ENCODE measurements at places on chromosomes 4 and X. TPM values are rescaled to one million over a fixed set of nuclear protein-coding genes. Genes with fewer than 3 reads are reported as not detected.

DNA sequence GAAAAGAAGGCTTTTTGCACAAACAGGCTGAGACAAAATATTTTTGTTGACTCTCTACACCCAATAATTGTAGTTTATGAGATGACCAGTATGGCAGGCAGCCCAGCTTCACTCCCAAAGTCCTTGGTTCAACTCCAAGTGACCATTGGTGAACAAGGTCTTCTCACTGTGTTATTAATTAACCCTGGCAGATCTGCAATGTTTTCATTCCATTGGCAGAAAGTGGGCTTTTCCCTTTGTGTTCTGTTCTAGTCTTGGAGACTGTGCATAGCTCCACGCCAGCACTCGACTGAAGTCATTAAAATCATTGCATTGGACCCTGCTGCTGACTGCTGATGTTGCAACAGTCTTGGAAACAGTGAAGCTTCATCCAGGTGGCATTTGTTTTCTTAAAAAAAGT lies 277.3 kb upstream of the HAND2 start:
- no peak for DNase-seq

- DNase-seq = no peak
Observed at GRCh38 chr4:47391256-47391655, 72.2 kb downstream of the COMMD8 start.

DNA sequence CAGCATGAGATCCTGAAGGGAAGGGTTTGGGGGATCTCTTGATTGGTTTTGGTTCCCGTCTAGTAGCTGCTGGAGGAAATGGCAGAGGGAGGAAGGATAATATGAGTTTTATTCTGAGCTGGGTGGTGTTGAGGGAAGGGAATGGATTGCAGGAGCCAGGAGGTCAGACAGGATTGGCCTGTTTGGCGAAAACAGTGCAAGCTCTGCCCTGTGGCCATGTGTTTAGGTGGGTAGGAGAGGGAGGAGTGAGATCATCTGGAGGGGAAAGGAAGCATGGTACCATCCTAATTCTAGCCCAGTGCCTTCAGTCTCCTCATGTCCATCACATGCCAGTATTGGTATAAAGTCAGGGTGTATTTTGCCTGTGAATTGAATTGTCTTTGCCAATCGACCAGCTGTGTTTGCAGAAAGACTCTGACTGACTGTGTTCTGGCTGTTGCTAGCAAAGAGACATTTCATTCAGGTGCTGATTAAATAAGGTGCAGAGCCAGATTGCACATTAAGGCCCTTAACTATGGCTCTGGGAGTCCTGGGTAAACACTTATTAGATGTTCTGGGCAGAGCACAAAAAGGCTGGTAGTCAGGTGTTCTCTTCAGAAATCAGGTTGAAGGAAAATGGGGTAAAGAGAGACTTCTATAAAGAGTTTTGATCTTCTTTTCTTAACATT lies 10.0 kb downstream of the TMEM164 start:
- DNase-seq = no peak

- DNase-seq = no peak
Observed at GRCh38 chr4:48664938-48665337, 115.1 kb downstream of the FRYL start.

Gene HHIP
- not detected for total RNA-seq

DNA sequence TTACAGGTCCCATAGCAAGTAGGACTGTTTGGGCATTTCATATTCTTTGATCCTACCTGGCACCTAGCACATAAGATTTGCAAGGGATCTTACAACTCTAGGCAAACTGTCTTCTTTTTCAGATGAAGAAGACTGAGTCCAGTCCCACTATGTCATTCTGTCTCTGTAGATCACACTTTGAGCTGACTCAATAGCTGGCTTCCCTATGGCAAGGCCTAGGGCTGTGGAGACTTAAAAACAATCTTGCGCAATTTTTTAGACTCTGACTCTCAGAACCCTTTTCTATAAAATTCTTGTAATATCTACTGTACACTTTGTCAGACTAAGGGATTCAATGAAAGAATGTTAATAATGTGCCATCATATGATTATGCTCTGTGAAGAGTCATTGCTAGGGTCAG lies 26.7 kb downstream of the OTC start:
- no peak for DNase-seq

Gene DMRTC1B
- not detected for total RNA-seq

DNA sequence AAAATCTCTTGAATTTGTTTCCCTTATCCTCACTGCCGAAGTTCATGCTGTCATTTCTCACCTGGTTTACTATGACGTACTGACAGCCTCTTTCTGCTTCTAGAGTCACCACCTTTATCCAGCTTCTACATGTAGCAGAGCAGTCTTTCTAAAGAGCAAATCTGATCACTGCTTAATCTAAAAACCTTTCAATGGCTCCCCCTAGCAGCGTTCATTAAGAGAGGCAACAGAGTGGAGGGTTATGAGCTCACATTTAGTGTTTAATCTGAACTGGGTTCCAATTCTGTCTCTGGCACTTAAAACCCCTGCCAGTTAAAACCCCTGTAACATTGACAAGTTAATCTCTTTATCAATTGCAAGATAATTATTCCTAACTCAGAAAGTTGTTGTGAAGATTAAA lies 4.4 kb downstream of the RBPJ start:
- DNase-seq = peak; percentile 46

DNA sequence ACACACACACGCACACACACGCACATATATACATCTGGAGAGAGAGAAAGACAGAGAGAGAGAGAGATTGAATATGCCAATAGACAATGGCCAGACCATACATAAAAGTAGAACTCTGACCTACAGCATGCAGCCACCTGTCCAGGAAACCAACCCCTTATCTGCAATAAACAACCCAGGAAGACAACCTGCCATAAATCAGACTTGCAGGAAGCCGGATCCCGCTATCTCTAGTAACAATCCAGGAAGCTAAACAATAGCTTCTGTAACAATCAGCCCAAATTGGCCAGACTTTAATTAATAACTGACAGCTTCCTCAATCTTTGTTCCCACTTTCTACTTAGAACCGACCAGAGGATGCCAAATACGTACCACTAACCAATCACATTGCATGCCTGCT lies 173.2 kb downstream of the LDB2 start:
- DNase-seq = no peak

GRCh38 chrX:97311066-97311778 lies 427.5 kb downstream of the RPA4 start:
- DNase-seq = no peak

Data from activated naive CD4-positive, alpha-beta T cell treated with anti-CD3 and anti-CD28 coated beads for 36 hours (primary cell).